H1 (cell line): ENCODE measurements at places on chromosomes 5 and 9.

- no peak for DNase-seq
- H3K27me3 ChIP-seq, result no peaks in the 10 kb centered on the region
- no peaks in the 10 kb centered on the region for H3K36me3 ChIP-seq
- H3K4me3 ChIP-seq, result no peak overlapping the region
- no peaks in the 10 kb centered on the region for H3K4me1 ChIP-seq
Measured at GRCh38 chr5:19751326-19751725, 236.7 kb downstream of the CDH18 start.

GRCh38 chr9:119289740-119290433 lies 79.3 kb downstream of the BRINP1 start:
- no peaks in the 10 kb centered on the region for H3K4me1 ChIP-seq
- H3K4me3 ChIP-seq, result no peak overlapping the region
- no peaks in the 10 kb centered on the region for H3K27me3 ChIP-seq
- no peak overlapping the region for H3K27ac ChIP-seq

DNA sequence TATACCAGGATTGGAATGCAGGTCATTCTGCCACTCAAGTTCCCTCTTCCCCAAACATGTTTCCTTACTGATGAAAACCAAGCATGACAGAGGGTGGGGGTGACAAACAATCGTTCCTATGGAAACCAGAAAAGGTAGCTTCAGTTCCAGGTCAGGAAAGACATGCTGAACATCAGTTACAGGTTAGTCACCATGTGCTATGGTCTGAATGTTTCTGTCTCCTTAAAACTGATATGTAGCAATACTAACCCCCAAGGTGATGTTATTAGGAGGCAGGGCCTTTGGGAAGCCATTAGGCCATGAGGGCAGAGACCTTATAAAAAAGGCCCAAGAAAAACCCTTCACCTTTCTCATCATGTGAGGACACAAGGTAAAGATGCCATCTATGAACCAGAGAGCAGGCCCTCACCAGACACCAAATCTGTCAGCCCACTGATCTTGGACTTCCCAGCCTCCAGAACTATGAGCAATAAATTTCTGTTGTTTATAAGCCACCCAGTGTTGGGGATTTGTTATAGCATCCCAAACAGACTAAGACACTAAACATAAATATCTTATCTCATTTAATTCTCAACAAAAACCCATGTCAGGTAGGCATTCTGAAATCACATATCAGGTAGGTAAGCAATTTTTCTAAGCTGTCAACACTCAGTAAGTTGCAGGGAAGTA lies 15.7 kb upstream of the SH3RF2 start:
- no peak overlapping the region for H3K4me3 ChIP-seq
- no peak overlapping the region for H3K27ac ChIP-seq
- H3K36me3 ChIP-seq, result no peaks in the 10 kb centered on the region
- no peaks in the 10 kb centered on the region for H3K27me3 ChIP-seq
- H3K4me1 ChIP-seq, result peaks cover 4% of the 10 kb centered on the region
- no peak for DNase-seq

GRCh38 chr5:133128066-133128465 lies 76.3 kb downstream of the HSPA4 start:
- H3K4me1 ChIP-seq, result no peaks in the 10 kb centered on the region
- H3K27me3 ChIP-seq, result no peaks in the 10 kb centered on the region
- no peak overlapping the region for H3K4me3 ChIP-seq

DNA sequence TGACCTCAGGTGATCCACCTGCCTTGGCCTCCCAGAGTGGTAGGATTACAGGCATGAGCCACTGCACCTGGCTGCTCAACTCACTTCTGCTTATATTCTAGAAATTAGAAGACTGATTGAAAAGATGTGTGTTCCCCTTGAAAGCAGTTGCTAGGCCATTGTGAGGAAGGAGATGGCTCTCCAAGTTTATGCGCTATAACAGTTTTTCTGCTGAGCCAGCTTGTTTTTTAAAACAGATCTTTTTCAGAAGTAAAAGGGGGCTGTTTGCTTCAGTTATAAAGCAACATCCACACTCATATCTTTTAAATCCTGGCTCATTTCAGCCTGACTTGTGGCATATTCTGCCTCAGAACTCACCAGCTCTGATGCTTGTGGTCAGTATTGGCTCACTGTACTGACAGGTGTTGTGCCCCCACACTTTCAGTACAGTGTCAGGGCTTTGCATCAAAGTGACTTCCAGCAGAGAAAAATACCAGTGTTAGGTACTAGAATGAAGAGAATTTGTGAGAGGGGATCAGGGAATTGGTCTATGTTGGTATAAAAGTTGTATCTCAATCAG lies 49.4 kb downstream of the NUP214 start:
- H3K4me1 ChIP-seq, result no peaks in the 10 kb centered on the region
- no peak for DNase-seq
- H3K27me3 ChIP-seq, result no peaks in the 10 kb centered on the region
- H3K36me3 ChIP-seq, result peaks cover 33% of the 10 kb centered on the region
- H3K27ac ChIP-seq, result no peak overlapping the region

DNA sequence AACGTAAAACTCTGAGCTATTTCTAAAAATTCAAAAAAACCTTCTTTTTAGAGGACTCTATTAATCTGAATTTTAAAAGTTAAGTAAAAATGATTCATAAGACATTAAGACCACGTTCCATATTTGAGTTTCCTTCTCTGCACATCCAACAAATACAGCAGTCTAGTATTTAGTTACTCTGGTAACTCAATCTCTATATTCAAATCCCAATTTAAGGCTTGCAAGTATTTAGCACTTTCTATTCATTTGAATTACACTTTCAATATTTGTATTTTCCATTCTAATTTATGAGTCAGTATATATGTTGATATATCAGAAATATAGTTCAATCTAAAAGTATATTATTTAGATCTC lies 17.7 kb downstream of the RFX3 start:
- H3K4me3 ChIP-seq, result no peak overlapping the region
- DNase-seq, result no peak
- H3K27me3 ChIP-seq, result no peaks in the 10 kb centered on the region
- H3K4me1 ChIP-seq, result no peaks in the 10 kb centered on the region
- no peaks in the 10 kb centered on the region for H3K36me3 ChIP-seq

DNA sequence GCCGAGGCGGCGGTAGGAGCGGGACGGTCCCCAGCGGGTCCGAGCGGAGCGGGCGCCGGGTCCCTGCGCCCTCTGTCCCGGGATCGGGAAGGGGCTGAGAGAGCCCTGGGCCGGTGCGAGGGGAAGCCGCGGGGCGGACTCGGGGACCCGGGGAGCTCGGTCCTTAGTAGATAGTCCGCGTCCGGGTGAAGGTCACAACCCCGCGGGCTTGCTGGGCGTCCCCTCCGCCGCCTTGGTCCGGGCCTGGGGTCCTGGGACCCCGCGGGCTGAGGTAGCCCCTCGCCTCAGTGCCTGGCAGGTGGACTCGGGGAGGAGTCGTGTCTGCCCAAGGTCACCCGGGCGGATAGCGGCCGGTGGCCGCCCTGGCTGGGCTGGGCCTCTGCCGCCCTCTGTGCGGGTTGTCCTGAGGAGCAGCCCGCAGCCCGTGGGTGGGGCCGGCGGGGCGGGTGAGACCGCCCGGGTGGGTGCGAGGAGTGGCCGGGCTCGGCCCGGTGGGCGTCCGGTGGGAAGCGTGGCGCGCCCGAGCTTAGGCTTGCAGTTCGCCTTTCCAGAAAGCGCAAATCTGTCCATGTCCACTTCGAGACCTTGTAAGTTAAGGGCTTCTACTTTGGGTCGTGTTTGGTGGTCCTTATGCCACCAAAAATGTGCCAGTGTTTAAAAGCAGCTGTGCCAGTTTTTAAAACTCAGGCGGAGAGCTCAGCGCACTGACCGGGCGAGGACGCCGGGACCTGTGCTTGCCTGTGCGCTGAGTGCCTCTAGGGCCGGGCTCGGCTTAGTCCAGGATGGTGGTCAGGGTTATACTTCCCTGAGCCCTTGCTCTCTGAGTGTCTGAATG lies 554 bp downstream of the SDHA start:
- H3K4me3 ChIP-seq, result peak overlapping the region; percentile 90
- no peaks in the 10 kb centered on the region for H3K27me3 ChIP-seq
- no peaks in the 10 kb centered on the region for H3K36me3 ChIP-seq
- no peak for DNase-seq

DNA sequence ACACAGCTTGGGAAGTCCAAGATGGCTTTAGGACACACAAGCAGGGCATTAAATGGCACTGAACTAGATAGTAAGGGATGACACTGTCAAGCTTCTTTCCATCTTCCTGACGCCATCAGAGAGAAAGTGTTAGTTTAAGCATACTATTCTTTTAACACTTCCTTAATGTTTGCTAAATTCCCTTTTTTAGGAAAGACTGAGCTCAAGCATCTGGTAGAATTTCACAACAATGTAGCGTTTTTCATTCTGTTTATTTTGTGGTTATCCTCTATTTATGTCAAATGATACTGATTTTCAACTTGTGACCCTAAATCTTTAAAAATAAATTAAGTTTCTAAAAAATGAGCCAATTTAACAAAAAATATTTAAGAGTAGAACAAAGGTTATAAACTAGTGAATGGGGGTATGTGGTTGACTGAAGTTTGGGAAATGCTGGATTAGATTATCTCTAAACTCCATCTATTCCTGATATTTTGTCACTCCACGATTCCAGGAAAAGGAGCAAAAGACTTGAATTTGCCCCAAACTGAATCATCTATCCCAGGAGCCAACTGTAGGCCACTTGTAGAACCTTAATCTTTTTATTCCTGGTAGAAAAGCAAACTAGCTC lies 147.4 kb upstream of the KLF9 start:
- H3K27me3 ChIP-seq, result no peaks in the 10 kb centered on the region
- H3K4me3 ChIP-seq, result no peak overlapping the region
- H3K27ac ChIP-seq, result no peak overlapping the region
- no peaks in the 10 kb centered on the region for H3K36me3 ChIP-seq
- H3K4me1 ChIP-seq, result peaks cover 7% of the 10 kb centered on the region

DNA sequence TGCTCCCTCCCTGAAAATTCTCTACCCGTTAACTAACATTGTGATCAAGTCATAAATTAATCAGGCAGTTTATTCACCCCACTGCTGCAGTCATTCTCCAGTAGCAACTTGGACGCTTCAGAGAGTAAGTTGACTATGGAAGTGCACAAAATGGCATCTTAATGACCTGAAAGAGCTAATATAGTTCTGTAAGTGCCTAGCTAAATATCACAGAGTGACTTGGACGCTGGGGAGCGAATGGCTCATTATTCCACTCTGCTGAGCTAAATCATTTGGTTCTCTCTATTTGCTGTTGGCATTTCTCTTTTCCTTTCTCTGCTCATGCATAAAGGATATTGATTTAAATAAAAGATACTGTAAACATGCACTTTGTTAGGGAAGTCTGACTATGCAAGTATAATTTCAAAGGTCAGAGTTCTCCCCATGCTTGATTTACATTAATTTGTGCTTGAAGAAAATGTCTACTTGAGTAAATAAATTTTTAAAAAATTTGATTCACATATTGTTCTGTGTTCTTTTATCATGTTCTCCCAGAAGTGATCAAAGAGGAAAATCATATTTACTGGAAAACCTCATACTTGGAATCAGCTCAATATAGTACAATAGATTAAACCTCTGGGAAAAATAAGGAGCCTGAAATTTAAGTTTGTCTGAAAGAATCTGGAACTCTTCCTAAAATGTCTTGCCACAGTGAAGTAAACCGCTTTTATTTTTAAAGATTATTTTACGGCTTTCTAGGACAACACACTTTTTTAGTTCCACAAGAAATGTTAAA lies 169.5 kb upstream of the HAPLN1 start:
- H3K4me3 ChIP-seq, result no peak overlapping the region
- no peaks in the 10 kb centered on the region for H3K36me3 ChIP-seq
- no peaks in the 10 kb centered on the region for H3K4me1 ChIP-seq
- no peak for DNase-seq
- no peak overlapping the region for H3K27ac ChIP-seq
- no peaks in the 10 kb centered on the region for H3K27me3 ChIP-seq

DNA sequence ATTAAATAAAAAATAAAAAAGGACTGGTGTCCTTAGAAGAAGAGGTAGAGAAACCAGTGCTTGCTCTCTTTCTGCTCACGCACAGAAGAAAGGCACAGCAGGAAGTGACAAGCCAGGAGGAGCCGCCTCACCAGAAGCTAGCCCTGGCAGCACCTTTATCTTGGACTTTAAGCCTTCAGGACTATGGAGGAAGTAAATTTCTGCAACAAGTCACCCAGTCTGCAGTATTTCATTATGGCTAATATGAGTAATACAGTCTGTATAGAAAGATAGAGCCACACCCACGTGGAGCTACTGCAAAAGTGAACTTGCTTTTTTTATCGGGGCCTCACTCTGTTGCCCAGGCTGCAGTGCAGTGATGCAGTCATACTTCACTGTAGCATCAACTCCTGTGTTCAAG lies 68.4 kb downstream of the PDZD2 start:
- no peaks in the 10 kb centered on the region for H3K36me3 ChIP-seq
- no peak overlapping the region for H3K4me3 ChIP-seq
- no peaks in the 10 kb centered on the region for H3K27me3 ChIP-seq
- no peak overlapping the region for H3K27ac ChIP-seq
- H3K4me1 ChIP-seq, result no peaks in the 10 kb centered on the region
- DNase-seq, result no peak

GRCh38 chr9:97578846-97579245 lies 54.3 kb downstream of the TSTD2 start:
- no peak overlapping the region for H3K4me3 ChIP-seq
- H3K36me3 ChIP-seq, result no peaks in the 10 kb centered on the region
- no peaks in the 10 kb centered on the region for H3K27me3 ChIP-seq
- no peak for DNase-seq
